ENCODE measurements at places on chromosomes 7 and 10.

- no peak for DNase-seq
These were observed 1.1 kb downstream of the NDUFB2 start for GRCh38 chr7:140697447-140698143.

DNA sequence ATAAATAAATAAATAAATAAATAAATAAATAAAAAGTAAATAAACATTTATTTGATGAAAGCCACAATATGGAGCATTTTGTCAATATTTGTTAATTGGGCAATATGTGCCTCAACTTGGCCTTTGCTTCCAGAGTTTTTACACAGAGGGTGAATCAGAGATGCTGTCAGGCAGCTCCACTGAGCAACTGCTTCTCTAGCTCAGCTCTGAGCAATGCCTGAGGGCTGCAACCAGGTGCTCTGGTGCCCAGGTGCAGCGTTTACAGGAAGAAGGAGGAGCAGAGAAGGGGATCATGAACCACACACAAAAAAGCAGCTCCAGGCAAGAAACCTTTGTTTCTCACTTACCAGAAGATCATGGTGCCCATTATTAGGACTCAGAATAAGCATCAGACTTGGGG is 876.2 kb upstream of the AUTS2 start:
- DNase-seq = no peak

DNA sequence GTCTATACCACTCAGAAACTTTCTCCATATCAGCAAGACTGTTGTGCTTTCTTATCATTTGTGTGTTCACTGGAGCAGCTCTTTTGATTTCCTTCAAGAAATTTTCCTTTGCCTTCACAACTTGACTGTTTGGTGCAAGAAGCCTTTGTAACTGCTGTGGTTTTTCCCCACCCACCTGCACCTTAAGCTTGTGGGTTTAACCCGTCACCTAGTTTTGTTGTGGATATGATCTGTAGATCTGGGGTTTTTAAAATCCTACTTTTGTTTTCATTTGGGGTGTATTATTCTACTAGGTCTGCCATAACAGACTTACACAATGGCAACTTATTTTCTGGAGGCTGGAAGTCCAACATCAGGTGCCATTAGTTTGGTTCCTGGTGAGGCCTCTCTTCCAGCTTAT is 30.5 kb upstream of the CHST3 start:
- no peak for DNase-seq

DNA sequence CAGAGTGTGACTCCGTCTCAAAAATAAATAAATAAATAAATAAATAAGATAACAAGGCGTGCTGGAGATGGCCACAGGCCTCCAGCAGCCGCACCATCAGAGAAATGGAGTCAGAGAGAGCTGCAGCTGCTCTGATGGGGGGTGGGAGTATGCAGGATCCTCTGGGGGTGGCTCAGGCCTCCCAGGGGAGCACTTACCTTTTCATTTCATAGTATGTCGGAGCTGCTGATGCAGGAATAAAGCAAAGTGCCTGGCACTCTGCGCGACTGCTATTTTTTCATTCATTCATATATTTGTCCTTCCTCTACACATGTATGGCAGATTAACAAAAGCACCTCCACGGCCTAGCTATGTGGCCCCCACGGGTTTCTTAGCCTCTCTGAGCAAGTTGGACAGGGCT is 175.9 kb downstream of the CUX1 start:
- DNase-seq = no peak

GRCh38 chr10:44921061-44921460 is 9.9 kb downstream of the TMEM72 start:
- DNase-seq = peak; percentile 22

DNA sequence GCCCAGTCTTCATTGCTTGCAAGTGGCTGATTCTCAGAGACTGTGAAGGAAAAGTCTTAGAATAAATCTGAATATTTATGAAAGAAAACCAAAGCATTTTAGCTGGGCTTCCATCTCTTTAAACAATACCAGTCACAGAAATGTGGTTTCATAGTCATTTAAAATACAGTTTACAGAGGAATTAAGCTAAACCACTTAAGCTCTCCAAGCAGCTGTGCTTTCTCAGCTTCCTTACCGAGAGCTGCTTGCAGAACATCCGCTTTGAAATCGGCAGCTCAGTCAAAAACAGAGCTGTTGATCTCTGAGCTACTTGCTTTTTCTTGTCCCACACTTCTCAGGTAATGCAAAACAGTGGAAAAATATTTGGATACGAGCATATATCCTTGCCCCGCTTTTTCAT is 134.5 kb downstream of the DYNC1I1 start:
- no peak for DNase-seq

Data from H1 (cell line).